ENCODE measurements at places on chromosomes 7 and 10.

DNA sequence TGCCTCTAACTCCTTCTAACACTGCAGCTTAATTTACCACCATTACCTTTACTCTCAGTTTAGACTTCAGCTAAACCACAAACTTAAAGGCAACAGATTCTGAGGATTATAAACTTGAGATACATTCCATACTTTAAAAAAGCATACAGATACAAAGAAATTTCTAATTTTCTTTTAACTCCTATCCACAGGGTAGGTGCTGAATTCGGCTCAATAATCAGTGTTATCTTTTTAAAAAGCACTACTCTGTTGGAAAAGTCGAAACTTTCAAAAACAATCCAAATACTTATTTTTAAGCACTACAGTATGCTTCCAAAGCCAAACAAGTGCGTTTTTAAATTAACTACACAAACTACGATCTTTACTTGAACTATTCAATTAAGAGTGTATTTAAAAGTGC, 1.0 kb downstream of the SMNDC1 start:
- DNase-seq, result no peak

- DNase-seq, result no peak
Observed at GRCh38 chr7:25495342-25496250, 267.3 kb upstream of the NPVF start.

GRCh38 chr7:93043385-93043985, 74.3 kb downstream of the SAMD9 start:
- DNase-seq, result no peak

DNA sequence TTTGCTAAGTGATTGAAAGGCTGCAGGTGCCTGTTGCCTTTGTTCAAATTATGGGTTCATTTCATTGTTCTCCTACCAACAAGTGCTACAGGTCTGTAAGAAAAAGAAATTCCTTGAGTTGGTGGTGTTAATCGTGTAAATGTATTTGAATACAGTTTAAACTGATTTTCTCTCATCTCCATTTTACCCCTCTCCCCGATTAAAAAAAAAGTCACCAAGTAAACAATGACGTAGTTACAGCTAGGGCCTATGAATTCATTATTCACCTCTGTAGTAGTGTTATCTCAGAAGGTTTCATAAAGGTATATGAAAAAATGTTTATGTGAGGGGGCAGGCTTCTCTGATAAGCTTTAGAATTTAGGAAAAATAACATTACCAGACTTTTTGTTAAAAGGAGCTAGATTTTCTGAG, 1.1 kb downstream of the REEP3 start:
- DNase-seq, result no peak

DNA sequence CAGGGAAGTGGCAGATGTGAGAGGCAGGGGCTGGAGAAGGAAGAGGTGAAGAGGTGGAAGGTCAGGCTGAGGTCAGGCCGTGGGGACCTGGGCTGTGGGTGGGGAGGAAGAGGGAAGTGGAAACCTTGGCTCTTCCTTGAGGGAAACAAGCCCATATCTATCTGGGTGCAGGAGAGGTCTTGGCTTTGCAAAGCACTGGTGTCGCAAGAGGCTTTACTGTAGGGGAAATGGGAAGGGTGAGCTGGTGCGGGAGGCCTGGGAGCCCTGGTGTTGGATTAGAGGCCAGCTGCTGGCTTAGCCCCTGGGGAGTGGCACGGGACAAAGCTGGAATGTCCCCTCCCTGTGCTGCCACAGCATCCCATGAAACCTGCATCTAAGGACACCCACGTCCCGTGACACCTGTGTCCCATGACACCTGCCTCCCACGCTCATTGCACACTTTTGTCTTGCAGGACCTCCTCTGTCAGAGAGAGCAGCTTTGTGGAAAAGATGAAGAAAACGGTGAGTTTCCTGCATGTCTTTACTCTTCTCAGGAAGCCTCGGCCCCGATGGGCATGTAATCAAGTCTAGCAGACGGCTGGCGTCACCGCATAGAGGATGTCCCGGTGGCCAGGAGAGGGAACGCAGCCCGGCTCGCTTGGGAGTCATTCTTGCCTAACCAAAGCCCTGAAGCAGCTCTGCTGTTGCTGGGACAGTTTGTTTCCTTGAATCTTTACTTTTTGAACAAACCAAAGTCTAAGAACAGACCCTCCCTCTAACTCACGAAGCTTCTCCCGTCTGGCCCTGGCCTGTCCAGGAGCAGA, 22.2 kb downstream of the TMEM120A start:
- DNase-seq, result no peak

- no peak for DNase-seq
Observed at GRCh38 chr7:145431834-145432233, 596.0 kb upstream of the TPK1 start.

- no peak for DNase-seq
Observed at GRCh38 chr10:13092291-13093102, 7.5 kb upstream of the OPTN start.

DNA sequence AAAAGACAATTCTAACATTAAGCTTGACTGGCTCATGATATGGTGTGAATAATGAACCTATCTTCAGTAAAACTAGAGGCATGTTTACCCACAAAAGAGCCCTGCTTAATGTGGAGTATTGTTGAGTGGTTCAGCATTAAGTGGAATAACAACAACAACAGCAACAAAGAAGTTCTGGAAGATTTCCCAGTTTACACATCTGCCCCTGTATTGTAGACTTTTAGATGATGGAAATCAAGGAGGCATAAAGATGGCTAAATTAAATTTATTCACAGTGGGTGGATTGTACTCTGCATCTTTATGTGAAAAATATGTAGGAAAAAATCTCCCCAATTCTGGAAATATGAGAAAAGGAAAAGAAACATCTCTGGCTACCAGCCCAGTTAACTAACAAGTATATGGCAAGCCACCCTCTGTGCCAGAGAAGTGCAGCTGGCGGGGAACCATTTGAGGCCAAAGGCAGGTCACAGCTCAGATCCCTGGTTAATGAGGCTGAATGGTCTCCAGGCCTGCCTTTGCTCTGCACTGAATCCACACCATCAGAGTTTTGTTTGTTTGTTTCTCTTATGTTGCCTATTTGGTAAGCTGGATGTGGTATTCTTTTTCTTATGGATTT, 186.0 kb downstream of the SEMA3D start:
- no peak for DNase-seq

DNA sequence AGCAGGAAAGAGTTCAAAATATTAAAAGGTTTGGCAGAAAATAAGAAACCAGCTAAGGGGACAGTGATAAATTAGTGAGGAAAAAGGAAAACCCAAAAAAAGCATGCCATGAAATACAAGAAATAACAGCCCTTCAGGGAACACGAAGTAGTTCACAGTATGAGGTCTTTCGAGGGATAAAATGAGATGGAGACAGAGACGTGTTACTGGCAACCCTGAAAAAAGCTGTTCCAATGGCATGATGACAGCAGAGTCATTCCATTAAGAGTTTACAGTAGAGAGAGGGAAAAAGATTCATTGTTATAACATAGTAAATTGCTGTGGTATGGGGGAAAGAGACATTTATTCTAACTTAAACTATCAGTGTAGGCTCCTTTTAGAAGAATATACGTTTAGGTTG, 391.2 kb downstream of the ANKRD7 start:
- no peak for DNase-seq

DNA sequence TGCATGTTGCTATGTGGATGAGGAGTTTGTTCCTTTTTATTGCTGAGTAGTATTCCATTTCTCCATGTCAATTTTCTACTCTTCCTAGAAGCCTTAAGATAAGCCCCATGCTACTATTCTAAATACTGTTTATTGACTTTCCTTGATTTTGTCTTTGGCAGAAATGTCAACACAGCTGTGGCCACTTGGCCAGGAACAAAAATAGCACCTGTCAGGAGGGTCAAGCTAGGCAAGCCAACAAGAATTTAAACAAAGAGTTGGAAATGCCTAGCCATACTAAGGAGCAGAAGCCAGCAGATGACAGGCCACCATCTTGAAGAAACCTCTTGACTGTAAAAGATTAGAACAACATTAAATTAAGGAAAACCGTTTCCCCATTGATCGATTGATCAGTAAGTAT, 34.7 kb downstream of the JAZF1 start:
- no peak for DNase-seq

GRCh38 chr7:145884716-145885514, 231.7 kb upstream of the CNTNAP2 start:
- DNase-seq, result no peak

All from CD8-positive, alpha-beta T cell (primary cell).